ENCODE measurements at places on chromosomes 2 and 18.

- no peak for DNase-seq
Measured at GRCh38 chr18:73461780-73462059, 593.9 kb upstream of the NETO1 start.

GRCh38 chr18:59303006-59303405 is 15.4 kb downstream of the CPLX4 start:
- no peak for DNase-seq

DNA sequence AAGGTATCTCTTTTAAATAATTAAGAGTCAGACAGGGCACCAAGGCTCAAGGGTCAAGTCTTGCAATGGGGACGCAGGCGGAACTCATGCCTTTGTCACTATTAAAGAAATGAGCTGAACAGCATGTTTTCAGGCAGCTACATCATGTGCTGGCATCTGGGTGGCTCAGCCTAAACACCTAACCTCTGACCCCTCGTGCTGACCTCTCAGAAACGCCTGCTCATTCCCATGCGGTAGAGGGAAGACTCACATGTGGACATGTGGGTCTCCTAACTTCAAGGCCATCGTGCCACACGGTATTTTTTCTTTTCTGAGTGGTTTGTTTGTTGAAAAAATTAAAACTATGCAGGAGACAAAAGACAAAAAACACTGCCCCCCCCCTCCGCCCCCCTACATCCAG is 31.3 kb downstream of the CYP27C1 start:
- DNase-seq: no peak

- DNase-seq: no peak
Measured at GRCh38 chr18:13559754-13560153, 166.6 kb downstream of the FAM210A start.

GRCh38 chr2:227834916-227835650 is 21.4 kb downstream of the CCL20 start:
- DNase-seq: no peak

DNA sequence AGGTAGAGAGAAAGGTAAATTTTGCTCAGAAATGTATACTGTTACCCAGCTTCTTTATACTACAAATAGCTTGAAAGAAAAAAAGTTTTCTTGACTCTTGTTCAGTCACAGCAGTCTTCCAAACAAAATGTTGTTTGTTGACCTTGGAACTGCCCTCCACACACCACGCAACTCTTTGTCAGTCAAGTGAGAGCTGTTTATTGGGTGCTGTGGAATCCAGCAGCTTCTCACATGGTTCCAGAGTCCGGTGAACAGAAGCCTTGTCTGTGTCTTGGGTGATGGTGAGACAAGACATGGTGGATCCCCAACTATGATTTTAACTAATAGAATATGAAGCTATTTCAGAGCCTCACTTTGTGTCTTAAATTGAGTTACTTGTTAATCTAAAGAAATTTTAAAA is 112.5 kb downstream of the MAP2 start:
- DNase-seq: no peak

- DNase-seq: no peak
Measured at GRCh38 chr18:56889621-56890020, 238.5 kb downstream of the WDR7 start.

GRCh38 chr2:200905618-200906296 is 16.6 kb downstream of the NIF3L1 start:
- DNase-seq: peak; percentile 89

DNA sequence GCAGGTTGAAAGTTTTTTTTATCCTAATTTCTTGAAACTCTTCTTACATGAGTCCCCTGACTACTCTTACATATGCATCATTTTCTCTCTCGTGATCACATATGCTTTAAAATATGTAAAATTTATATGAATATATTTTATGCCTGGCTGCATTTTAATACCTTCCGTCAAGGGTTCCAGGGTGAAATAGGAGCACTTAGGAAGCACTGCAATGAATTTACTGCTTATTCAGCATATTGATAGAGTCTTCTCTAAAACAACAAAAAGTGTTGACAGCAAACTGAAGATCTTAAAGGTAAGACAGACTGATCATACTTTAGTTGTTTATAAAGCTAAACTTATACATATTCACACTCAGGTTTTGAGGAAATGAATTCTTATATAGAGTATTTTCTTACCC is 1191.6 kb upstream of the CRIM1 start:
- no peak for DNase-seq

DNA sequence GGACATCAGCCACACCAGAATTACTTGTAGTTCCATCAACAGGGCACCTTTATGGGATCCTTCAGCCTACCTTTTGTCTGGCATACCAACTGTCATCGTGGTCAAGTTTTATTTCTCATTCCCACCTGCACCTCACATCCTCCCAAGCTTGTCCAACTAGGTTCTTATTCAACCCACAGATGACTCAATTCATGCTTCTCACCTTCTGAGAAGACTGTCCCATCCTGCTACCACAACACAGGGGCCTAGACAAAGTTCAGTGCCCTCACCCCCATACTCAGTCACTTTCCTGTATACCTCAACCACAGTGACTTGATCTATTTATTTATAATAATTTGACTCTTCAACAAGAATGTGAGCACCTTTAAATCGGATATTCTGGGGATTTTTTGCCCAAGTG is 114.4 kb upstream of the ACVR1C start:
- no peak for DNase-seq

- no peak for DNase-seq
Measured at GRCh38 chr2:223500709-223501108, 101.5 kb downstream of the SCG2 start.

DNA sequence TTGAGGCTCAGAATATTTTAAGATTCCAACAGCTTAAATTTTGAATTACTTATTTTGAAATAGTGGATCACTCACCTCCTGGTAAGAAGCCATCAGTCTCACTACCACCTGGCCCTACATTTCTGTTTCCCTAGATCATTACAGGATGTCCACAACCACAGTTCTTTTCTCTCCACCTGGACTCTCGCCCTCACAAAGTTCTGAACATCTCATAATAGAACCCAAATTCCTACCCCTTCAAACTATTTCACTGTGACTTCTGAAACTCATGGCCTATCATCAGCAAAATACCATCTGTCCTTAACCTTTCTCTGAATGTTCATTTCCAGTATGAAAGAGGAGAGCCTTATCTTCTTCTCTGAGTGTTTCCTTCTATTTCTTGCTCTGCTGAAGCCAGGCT is 299.2 kb upstream of the MGAT5 start:
- no peak for DNase-seq

GRCh38 chr2:1321321-1321720 is 91.9 kb upstream of the TPO start:
- peak; percentile 22 for DNase-seq

GRCh38 chr2:145799595-145800108 is 1279.7 kb upstream of the ZEB2 start:
- DNase-seq: no peak

- no peak for DNase-seq
Measured at GRCh38 chr2:8609357-8609811, 72.5 kb upstream of the ID2 start.

GRCh38 chr2:176331646-176332045 is 62.4 kb downstream of the MTX2 start:
- DNase-seq: no peak

- no peak for DNase-seq
Measured at GRCh38 chr2:218870984-218871344, 9.7 kb upstream of the WNT10A start.

DNA sequence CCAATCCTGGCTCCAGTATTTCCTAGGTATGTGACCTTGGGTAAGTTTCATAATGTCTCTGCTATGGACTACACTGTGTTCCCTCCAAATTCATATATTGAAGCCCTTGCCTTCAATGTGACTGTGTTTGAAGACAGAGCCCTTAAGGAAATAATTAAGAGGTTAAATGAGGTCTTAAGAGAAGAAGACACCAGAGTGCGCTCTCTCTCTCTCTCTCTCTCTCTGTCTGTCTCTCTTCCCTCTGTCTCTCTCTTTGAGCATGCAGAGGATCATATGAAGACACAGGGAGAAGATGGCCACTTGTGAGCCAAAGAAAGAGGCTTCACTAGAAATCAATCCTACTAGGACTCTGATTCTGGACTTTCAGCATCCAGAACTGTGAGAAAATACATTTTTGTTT is 52.2 kb downstream of the NXPH2 start:
- no peak for DNase-seq

DNA sequence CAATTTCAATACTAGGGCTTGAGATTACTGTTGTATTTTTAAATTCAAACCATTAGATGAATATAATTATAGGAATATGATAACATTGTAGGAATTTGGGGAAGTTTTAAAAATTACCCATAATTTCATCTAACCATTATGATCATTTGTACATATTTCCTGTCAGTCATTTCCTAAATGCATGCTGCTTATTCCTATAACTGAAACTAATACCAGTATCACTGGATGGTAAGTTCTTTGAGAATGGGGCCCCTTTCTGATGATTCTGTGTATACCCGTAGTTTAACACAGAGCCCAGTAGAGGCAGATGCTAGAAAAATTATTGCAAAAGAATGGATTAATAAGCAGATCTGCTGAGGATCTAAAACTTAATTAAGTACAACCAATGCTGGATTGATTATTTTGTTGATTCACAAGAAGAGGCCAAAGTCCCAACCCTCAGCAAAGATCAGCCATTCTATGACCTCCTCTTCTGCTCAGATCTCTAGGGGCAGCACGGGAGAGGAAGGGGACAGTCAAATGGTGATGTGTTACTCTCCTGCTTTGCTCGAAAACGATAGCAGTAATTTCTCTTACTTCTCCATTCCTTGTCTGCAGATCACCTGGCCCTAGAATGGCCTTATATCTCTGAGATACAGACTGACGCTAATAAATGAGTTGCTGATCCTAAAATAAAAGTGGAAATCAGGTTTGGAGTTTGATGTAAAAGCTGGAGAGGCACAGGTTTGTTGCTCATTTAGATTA is 69.5 kb upstream of the PELI1 start:
- no peak for DNase-seq

GRCh38 chr2:240435948-240436682 is 652 bp downstream of the GPC1 start:
- no peak for DNase-seq

GRCh38 chr2:170878505-170878904 is 50.5 kb upstream of the GORASP2 start:
- no peak for DNase-seq

DNA sequence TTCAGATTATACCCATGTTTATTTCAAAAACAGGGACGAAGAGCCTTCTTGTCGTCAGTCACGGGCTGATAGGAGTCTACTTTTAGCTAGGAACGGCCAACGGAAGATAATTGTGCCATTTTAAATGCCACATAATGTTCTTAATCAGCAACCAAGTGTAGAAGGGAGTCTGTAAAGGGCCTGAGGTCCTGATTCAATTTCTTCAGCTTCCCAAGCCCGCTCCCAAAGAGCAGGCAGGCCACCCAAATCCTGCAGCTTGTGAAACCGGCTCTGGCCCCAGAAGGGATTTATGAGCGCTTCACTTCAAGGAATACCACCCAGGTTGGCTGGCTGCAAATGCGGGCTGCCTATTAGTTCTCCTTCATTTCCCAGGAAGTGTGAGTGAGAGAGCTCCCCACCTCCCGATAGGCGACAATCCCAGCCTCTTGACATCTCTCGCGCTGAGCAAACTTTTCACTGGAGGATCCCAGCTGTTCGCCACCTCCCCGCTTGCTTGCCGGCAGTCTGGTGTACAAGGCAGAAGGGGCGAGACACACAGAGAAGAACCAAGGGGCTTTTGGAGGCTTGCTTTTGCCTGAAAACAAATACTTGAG is 272.9 kb downstream of the CDH20 start:
- DNase-seq: no peak
